Occipital lobe (tissue), 3 donors: ENCODE measurements at places on chromosomes 5 and 9. TPM values are rescaled to one million over a fixed set of nuclear protein-coding genes. Genes with fewer than 3 reads are reported as not detected.

Gene KCTD16
- total RNA-seq = 23.6 TPM

Gene RAPGEF6
- total RNA-seq = 66.1 TPM

Gene UBE2QL1
- total RNA-seq = 46.3 TPM

Gene NME5
- 9.4 TPM for total RNA-seq

Gene AIF1L
- total RNA-seq = 17.8 TPM

Gene OSTF1
- 20.1 TPM for total RNA-seq

Gene OR13F1
- not detected for total RNA-seq

Gene SLC2A8
- 9.2 TPM for total RNA-seq

Gene ANKRD18A
- 6.9 TPM for total RNA-seq

Gene LCN15
- not detected for total RNA-seq

Gene ANKRD55
- total RNA-seq = 0.31 TPM

Gene UBE2R2
- 22.9 TPM for total RNA-seq

Gene TMEM203
- total RNA-seq = 42.9 TPM

Gene C9orf153
- total RNA-seq = 0.62 TPM

Gene IL13
- not detected for total RNA-seq

Gene AUH
- total RNA-seq = 30.3 TPM

Gene FGF10
- total RNA-seq = 0.47 TPM

Gene SCGB3A2
- not detected for total RNA-seq
